ENCODE measurements at places on chromosomes 7 and 10.

- DNase-seq: no peak
Measured at GRCh38 chr7:112206991-112207592, 597 bp downstream of the ZNF277 start.

DNA sequence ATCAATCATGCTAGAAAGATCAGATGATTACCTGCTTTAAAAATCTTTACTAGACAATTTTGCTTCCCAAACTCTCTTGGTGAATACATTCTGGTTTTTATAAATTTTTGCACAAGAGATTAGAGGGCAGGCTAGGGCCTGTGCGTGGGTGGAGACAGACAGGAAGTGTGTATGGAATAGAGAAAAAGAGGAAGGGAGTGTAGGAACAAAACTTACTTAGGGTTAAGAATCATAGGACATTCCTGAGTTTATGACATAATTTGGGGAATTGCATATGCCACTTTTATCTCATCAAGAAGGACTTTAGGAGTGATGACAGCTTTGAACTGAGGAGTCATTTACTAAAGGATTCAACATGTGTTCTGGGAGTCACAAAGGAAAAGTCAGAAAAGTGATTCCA lies 31.3 kb downstream of the LAMB1 start:
- no peak for DNase-seq

DNA sequence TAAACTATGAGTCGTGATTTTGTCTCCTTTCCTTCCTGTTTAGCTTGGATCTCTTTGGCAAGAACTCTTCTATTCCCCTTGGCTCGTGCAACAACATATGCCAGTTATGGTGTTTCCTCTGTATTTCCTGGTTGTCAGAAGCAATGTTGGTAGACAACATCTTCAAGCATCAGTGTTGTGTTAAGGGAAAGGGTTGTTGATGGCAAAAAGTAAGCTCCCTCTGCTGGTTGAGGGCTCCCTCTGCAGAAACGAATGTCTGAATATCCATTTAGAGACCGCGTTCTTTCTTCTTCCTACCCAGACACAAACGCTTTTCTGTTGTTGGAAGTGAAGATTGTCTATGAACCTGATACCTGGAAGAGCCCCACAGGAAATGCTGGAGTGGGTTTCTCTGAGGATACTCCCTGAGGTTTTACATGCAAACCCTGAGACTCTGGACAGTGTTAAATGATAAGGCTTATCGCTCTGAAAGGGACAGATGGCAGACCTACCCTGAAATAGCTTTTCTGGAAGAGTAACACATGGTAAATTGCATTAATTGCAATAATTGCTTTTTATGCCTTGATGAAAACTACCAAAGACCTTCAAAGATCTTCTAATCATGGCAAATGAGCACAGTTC lies 23.5 kb upstream of the C1QL3 start:
- no peak for DNase-seq

GRCh38 chr7:3927446-3928110 lies 626.5 kb downstream of the SDK1 start:
- DNase-seq: no peak

DNA sequence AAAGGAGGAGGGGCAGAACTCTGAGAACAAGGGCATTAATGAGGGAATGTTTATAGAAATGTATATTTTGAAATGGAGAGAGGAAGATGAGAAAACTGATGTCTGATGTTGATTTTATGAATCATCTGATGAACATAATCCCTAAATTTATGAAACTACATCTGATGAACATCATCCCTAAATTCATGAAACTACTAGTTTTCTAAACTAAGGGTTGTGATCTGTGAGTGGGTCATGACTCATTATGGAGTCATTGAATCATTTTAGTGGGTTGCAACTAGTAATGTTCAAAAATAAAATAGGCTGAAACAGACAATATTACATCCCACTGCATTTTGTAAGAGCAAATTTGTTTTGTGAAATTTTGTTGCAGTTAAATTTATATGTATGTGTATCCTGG lies 442.6 kb upstream of the TEX47 start:
- DNase-seq: no peak

GRCh38 chr10:22317076-22317370 lies 835 bp downstream of the COMMD3 start:
- no peak for DNase-seq

- no peak for DNase-seq
Measured at GRCh38 chr7:33809228-33809627, 96.1 kb upstream of the BMPER start.

- DNase-seq: no peak
Measured at GRCh38 chr7:137329411-137329810, 14.1 kb downstream of the PTN start.

DNA sequence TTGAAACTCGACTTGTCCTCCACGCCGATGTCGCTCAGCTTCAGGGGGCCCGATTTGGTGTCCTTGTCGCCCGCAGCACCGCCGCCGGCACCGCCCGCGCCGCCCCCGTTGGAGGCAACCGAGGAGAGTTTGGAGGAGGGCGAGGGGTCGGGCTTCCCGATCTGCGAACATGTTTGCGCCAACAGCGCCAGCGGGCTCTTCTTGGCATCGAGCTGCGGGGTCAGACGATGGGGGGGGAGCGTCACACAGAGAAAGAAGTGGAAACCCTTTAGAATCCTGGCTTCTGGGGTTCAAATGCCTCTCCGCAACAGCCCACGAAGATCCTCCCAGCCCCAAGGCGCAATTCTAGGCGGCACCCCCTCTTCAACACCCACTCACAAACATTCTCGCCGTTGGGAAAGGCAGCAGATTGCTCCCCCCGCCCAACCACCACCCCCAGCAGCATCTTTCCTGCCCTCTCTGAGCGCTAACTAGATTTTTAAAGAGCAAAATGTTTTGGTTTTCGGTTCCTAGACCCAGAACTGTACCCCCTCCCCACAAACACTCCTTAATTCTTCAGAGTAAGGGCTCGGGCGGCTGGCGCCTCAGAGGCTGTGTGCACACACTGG lies 1.3 kb downstream of the ZNF503 start:
- DNase-seq: no peak

DNA sequence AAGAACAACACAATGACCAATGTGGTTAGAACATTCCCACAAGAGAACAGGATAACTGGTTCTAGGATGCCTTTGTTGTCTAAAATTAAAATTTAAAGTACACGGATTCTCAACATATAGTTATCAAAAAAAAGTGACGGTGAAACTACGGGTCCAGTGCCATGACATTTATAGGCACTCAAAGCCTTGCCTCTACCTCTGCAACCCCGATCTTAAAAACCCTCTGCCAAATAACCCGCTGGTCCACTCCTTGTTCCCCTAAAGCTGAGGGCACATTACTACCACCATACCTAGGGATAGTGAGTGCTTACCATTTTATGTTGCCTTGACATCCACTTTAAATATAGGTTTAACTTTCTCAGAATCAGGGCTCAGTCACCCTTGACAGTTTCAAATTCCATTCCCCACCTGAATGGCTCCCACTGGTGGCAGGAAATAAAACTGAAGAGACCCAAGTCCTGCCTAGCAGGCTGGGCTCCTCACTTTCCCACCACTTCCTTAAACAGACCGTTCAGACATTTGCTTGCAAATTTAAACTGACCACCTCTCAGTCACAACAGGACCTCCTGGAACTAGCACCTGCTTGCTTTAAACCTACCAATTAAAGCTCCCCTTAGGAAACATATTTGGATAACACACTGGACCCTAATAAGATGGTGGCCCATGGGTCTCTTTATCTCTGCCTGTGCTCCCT lies 169.9 kb upstream of the ASAH2 start:
- no peak for DNase-seq

- no peak for DNase-seq
Measured at GRCh38 chr7:44265728-44266127, 59.7 kb downstream of the CAMK2B start.

- DNase-seq: no peak
Measured at GRCh38 chr10:78963074-78964034, 105.4 kb upstream of the ZMIZ1 start.

- no peak for DNase-seq
Measured at GRCh38 chr10:48805848-48806247, 121.2 kb downstream of the WDFY4 start.

GRCh38 chr7:11570205-11570604 lies 261.8 kb downstream of the THSD7A start:
- no peak for DNase-seq

DNA sequence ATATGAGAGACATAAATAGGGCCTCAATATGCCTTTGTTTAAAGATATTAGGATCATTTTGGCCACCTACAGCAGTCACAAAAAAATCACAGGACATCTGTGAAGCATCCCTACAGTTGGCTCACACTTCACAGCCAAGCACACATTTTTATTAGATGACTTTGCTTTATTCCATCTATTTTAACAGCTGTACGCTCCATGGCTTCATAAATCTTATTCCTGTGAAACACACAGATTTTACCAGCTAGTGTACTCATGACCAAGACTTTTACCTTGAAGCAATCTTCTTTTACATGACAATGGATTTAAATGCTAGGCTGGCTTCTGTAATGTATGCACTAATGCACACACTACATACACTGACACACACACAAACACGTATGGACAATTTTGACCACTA lies 254.8 kb upstream of the PITRM1 start:
- DNase-seq: no peak
